SK-N-SH (cell line): ENCODE measurements at places on chromosomes 1 and 21.

- DNase-seq: no peak
Measured at GRCh38 chr1:228104526-228105269, 1.6 kb upstream of the C1orf35 start.

DNA sequence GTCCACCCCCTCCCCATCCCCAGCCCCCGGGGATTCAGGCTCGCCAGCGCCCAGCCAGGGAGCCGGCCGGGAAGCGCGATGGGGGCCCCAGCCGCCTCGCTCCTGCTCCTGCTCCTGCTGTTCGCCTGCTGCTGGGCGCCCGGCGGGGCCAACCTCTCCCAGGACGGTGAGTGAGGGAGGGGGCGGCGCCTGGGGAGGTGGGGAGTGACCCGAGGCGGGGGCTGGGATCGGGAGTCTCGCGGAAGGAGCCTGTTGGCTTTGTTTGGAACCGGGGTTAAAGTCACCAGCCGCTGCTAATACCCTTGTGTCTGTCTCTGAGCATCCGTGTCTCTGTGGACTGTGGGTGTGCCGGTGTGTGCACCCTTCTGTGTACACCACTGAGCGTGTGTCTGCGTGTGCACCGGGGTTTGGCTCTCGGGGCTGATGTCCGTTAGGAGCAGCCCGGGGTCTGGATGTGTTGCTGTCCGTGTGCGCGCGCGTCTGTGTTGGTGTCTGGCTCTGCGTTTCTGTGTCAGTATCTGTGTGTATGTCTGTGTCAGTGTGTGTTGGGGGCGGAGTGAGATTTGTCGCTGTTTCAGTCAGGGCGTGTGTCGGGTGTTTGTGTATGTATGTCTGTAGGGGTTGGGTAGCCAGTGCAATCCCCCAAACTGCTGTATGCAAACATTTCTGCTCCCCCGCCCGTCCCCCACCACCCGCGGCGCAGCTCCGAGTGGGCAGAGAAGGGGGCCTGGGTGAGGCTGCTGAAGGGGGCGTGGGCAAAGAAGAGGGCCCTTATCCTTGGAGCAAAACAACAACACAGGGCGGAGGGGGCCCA, 480 bp downstream of the CADM3 start:
- DNase-seq: no peak

DNA sequence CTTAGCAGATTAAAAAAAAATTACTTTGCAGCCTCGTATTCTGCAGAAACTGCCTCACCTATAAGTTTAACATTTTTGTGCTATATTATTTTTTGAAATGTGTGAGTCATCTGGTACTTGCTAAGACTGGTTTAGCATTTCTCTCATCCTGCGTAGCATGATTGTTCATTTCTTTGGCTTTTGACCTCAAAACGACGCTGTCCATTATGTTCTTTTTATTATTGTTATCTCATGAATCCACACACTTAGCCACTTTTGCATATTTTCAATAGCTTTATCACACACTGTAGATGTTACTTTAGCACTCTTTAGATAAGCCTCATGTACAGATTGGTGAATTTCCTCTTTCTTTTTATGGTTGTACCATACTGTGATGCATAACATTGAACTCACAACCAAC, 1004.9 kb upstream of the NCAM2 start:
- DNase-seq: no peak

- no peak for DNase-seq
Measured at GRCh38 chr21:45602106-45602505, 41.4 kb upstream of the PCBP3 start.
